Occipital lobe (tissue), 3 donors: ENCODE measurements at places on chromosomes 1 and 21. TPM values are rescaled to one million over a fixed set of nuclear protein-coding genes. Genes with fewer than 3 reads are reported as not detected.

The TRIM17 gene
- total RNA-seq = 0.78 TPM

The SPATA17 gene
- total RNA-seq = 4.7 TPM

The ESPN gene
- not detected for total RNA-seq

The KCNJ9 gene
- 14.7 TPM for total RNA-seq

The CRNN gene
- total RNA-seq = not detected

The ODR4 gene
- 71.0 TPM for total RNA-seq

The KRTAP19-1 gene
- not detected for total RNA-seq

The TRIM45 gene
- total RNA-seq = 5.0 TPM

The PPIAL4G gene
- total RNA-seq = 0.31 TPM

The PRELP gene
- total RNA-seq = 0.16 TPM

The PLEKHA6 gene
- total RNA-seq = 7.5 TPM

The OLIG2 gene
- 23.9 TPM for total RNA-seq

The CYP4Z1 gene
- total RNA-seq = 0.47 TPM

The KRTAP13-2 gene
- total RNA-seq = not detected

The GALNT2 gene
- total RNA-seq = 32.8 TPM

The PAFAH2 gene
- total RNA-seq = 1.9 TPM

The IGSF5 gene
- 0.78 TPM for total RNA-seq

The TRIM63 gene
- total RNA-seq = 0.16 TPM

The KDF1 gene
- not detected for total RNA-seq

The SLC22A15 gene
- 11.4 TPM for total RNA-seq

The GJA5 gene
- 1.4 TPM for total RNA-seq

The FCGR2B gene
- total RNA-seq = 0.47 TPM

The KCNH1 gene
- 5.1 TPM for total RNA-seq

The SSX2IP gene
- total RNA-seq = 125 TPM

The MFSD2A gene
- 18.4 TPM for total RNA-seq

The ZMYND12 gene
- not detected for total RNA-seq
